ENCODE measurements at places on chromosomes 6 and 20.

DNA sequence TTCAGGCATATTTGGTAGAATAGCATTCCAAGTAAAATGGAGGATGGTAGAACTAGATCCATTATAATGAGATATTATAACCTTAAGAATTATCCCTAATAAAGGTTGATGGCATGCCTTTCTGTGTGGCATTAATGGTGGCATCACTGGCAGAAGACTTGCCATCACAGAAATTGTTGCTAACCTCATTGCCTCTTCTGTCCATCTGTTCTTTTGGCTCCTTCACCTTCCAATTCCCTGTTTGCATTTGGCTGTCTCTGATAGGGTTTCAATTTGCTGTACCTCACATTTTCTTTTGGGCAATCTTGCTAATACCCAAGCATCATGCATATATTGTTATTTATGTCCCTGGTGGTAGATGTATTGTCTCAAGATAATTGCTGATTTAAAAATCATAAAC lies 98.9 kb downstream of the SMPDL3A start:
- no peak for DNase-seq

DNA sequence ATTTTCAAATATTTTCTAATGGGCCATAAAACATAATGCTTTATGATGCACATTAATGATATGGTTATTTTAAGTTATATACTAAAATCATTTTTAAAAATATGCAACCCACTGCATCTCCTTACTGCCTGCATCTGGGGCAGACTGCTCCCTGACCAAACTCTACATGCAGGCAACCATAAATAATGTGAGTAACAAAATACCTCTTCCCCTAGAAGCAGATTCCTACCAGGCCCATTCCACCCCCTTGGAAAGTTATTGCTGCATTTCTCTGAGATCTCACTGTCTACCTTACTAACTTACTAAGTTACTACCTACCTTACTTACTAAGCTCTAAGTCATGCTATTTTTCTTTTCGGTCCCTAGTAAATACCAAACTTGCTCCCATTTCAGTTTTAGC lies 71.8 kb downstream of the ATG5 start:
- DNase-seq = no peak

DNA sequence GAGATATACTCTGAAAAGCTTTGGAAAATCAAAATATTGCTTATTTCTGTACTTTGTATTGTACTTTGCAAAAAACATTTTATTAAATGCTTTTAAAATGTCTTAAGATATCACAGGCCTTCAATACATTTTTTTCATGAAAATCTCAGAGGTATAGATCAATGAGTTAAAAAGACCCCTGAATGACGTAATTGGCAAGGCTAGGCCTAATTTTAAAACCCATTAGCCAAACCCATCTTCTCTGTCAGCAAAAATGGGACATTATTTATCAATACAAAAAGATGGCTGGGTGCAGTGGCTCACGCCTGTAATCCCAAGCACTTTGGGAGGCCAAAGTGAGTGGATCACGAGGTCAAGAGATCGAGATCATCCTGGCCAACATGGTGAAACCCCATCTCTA lies 84.8 kb upstream of the PAK5 start:
- DNase-seq = no peak

DNA sequence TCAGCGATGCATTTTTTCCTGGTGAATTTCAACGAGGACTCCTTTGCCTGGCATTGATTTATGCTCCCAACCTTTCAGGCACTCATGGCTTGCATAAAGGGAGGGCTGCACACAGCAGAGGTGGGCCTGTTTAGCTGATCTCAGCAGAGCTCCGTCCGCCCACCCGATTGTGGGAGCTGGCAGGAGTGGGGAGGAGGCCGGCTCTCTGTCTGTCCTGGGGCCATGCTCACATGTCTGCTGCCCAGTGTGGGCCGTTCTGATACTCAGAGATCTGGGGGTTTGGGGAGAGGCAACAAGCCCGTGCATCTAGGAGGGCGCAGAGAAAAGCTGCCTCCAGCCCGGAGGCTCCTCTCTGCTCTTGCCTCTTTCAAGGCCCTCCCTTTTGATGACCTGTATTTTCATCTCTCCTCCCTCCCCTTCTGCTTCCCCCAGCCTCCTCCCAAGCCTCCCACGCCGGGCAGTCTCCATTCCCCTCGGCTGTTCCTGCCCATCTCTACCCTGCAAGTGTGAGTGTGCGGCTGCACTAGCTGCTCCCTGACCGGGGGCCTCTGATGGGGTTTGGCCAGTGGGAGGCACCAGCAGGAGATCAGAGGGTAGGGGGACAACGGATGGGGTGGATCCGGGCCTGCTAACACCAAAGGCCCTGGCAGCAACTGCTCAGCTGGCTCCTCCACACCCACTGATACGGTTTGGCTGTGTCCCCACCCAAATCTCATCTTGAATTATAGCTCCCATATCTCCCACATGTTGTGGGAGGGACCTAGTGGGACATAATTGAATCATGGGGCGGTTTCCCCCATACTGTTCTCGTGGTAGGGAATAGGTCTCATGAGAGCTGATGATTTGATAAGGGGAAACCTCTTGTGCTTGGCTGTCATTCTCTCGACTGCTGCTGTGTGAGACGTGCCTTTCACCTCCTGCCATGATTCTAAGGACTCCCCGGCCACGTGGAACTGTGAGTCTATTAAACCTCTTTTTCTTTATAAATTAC lies 39.6 kb upstream of the MLN start:
- DNase-seq = no peak

- no peak for DNase-seq
Measured at GRCh38 chr6:131575834-131576478, 2.9 kb downstream of the ARG1 start.

DNA sequence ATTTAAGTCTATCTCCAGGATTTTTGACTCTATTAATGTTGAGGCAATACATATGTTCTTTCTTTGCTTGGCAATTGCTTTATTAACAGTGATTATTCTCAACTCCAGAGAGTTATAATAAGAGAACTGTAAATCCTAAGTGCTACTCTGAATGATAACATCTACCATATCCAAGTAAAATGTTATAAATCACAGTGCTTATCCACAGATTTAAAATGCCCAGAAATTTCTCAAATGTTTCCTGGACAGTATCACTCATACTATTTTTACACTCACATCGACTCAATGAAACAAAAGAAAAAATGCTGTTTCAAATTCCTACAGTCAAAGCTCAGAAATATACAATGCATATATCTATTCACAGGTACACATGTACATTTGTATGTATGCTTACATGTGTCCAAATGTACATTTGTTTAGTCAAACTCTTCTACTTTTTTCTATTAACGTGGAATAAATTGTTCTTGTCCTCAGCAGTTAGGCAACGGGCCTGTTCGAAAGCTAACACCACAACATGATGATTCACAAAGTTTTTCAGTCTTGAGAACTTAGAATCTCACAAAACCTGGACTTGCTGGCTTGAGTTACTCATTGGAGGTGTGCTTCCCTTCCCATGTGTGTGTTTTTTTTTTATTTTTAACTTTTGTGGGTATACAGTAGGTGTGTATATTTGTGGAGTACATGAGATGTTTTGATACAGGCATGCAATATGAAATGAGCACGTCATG lies 193.0 kb downstream of the GJA10 start:
- DNase-seq = no peak

GRCh38 chr6:11732036-11732631 lies 46.5 kb downstream of the ADTRP start:
- no peak for DNase-seq

GRCh38 chr6:35581633-35582032 lies 68.9 kb upstream of the TULP1 start:
- no peak for DNase-seq

DNA sequence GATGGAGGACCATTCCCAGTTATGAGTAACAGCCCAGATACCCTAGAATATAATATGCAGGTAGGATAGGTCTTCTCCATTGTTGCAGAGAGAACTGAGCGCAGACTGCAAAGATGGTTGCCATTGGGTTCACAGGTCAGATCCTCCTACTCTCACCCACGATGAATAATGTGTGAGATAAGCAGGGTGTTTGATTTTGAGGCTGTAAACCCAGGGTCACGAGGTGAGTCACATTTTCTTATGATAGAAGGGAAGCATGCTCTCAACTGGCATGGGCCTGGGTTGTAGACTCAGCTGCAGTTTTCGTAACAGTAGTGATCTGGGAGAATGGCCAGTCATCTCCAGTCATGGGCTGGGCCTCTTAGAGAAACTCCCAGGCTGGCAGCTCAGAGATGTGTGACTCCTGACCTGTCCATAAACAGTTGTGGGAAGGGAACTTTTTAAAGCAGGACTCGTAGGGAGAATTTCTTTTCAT lies 74.2 kb downstream of the CD164 start:
- no peak for DNase-seq

GRCh38 chr6:100440935-100441334 lies 23.8 kb downstream of the SIM1 start:
- no peak for DNase-seq

DNA sequence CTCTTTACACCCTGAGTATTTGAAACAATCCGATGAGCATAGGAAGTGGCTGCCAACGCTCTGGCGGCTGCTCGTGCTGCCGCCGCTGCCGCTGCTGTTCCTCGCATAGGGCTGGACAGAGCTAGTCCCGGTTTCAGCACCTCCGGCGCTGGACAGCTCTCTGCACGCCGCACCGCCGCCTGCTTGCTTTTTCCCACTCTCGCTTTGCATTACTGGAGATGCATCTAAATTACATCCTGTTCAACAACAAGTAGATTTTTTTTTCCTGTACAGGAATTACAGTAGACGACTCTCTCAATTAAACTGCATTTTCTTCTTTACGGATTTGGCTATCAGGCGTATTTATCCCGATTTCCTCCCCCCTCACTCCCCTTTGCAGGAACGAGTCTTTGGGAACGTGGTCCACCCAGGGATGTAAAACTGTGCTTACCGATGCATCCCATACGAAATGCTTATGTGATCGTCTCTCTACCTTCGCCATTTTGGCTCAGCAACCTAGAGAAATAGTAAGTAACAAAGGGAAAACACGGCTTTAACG lies 563.8 kb downstream of the LMBRD1 start:
- peak; percentile 85 for DNase-seq

DNA sequence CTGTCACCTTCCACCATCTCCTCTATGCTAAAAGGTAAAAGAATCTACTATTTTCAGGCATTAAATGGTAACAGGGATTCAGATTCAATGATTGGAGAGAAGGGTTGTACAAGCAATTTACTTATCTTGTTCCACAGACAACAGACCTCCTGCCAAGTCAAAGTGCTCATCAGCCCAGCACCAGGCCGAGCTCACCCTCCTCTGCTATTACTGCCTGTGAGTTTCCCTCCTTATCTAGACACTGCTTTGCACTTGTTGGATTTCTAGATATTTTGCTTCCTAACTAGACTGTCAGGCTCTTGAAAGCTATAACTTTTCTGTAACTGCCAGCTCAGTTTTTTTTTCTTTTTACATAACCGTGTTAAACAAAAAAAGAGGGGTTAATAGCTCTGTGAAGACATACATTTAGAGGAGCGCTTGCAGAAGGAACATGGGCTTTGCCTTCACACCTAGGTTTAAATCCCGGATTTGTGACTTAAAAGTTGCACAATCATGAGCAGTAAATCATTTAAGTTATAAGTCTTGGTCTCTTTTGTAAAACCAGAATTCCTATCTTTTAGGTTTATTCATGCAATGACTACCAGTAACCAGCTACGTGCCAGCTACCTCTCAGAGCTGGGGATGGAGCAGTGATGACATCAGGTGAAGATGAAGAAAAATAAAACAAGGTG lies 1.1 kb upstream of the FAM162B start:
- DNase-seq = no peak

DNA sequence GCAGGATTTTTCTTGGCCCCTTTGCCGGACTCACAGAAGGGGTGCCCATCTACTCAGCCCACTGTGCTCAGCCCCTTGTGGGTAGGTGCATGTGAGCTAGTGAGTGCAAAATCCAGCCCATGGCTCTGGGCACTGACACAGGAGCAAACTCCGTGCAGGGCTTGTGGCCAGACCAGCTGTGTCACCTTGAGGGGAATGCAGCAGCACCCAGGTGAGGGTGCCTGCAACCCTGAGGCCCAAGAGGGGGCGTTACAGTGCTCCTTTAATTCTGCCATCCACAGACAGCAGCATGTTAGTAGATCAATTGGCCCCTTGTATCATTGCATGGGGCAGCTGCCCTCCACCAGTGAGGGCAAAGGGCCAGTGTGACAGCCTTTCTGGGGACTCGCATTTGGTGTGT lies 12.9 kb upstream of the IYD start:
- no peak for DNase-seq

DNA sequence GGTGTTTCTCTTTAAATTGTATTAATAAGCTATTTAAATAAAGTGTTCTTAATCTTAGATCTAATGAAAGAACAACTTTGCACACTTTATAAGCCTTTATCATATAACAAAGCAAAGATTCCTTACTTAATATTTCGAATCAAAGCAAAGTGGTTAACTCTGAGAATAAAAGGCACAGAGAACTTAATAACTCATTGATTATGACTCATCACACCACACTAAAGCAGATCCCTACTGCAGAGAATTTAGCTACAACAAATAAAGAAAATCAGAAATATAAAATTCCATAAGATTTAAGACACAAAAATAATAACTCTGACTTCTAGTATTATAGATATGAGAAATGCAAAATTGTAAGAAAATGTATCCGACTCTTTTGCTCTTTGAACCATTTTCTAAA lies 135.6 kb upstream of the RUNX2 start:
- no peak for DNase-seq

DNA sequence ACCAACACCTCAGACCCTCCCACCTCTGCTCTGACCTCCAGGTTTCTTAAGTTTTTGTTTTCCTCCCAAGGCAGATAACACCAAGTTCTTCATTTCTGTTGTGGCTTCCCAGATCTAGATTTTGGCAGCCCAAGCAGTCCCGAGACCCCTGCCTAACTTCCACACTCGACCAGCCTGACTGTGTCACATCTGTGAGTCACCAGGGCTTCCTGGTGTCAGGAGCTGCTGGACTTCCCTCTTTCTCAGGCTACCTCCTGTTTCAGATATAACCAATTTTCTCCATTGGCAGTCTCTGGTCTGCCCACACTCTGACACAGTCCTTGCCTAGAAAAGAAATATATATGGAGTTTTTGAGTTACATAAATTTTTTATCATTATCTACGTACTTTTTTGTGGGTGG lies 46.1 kb upstream of the CCN6 start:
- DNase-seq = no peak

DNA sequence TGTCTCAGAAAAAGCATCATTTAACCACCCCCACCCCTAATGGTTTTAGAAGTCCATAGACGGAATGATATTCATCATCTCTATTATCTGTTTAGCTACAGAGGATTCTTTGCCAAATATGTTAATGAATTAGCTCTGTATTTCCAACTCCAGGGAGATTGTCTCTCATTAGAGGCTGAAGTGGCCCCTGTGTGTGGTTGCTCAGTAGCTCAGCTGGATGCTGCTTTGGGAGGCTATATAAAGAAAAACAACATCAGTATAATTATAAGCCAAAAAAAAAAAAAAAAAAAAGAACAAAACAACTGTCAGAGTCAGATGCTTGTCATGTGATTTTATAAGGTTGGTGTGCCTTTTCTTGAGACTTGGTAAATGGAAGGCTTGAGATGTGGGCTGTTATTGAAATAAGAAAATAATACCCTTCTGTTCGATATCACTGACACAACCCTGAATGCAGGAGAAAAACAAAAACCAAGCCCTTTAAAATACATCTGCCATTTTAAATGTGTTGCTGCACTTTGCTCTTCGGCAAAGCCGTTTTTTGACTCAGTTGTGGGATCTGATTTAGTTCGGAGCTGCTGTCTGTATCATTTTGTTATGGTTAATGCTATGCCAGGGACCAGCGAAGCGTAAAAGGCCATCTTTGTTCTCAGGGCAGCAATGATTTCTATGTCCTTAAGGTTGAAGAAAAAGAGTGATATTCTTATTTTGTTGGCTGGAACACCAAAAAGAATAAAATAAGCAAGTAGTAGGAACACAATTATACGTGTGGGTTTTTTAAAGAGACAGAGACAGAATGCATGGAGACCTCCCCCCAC lies 422.6 kb downstream of the QKI start:
- no peak for DNase-seq

- DNase-seq = no peak
Measured at GRCh38 chr20:56839786-56840185, 210.7 kb downstream of the TFAP2C start.

Data from neural crest cell (in vitro differentiated cells).